Left ventricle myocardium inferior (tissue), 1 donor: ENCODE measurements at places on chromosomes 16 and 17. TPM values are rescaled to one million over a fixed set of nuclear protein-coding genes. Genes with fewer than 3 reads are reported as not detected.

The DNAAF8 gene
- 0.77 TPM for total RNA-seq

The MYH3 gene
- total RNA-seq, result 0.88 TPM

The GAS7 gene
- 87.6 TPM for total RNA-seq

The ACSM2A gene
- not detected for total RNA-seq

The KRTAP2-2 gene
- not detected for total RNA-seq

The MT4 gene
- not detected for total RNA-seq

The GDE1 gene
- 126 TPM for total RNA-seq

The KRT28 gene
- total RNA-seq, result not detected

The KIF1C gene
- total RNA-seq, result 686 TPM

The ITGAE gene
- total RNA-seq, result 19.6 TPM

The TMEM97 gene
- total RNA-seq, result 2.1 TPM

The GLP2R gene
- total RNA-seq, result not detected

The DOK4 gene
- 10.0 TPM for total RNA-seq

The OSBPL7 gene
- 4.4 TPM for total RNA-seq

The PRAC2 gene
- total RNA-seq, result not detected

The CETP gene
- 0.16 TPM for total RNA-seq

The EME1 gene
- 0.74 TPM for total RNA-seq

The CCL3 gene
- not detected for total RNA-seq

The TBC1D3K gene
- total RNA-seq, result not detected

The KRT40 gene
- total RNA-seq, result not detected

The CFAP97D1 gene
- 0.05 TPM for total RNA-seq

The NSRP1 gene
- total RNA-seq, result 26.9 TPM

The POLR2A gene
- 38.7 TPM for total RNA-seq

The MYH8 gene
- total RNA-seq, result not detected

The ZFP3 gene
- total RNA-seq, result 11.0 TPM

The CHRNB1 gene
- total RNA-seq, result 8.7 TPM

The GPRC5B gene
- total RNA-seq, result 82.3 TPM

The UMOD gene
- not detected for total RNA-seq

The RIPOR1 gene
- total RNA-seq, result 79.7 TPM

The PPM1D gene
- total RNA-seq, result 6.8 TPM

The PTX4 gene
- not detected for total RNA-seq

The SLC38A8 gene
- not detected for total RNA-seq

The PROCA1 gene
- total RNA-seq, result 1.3 TPM

The KRT9 gene
- not detected for total RNA-seq

The DRC3 gene
- 1.7 TPM for total RNA-seq

The LRRC36 gene
- total RNA-seq, result not detected

The GLYR1 gene
- 86.7 TPM for total RNA-seq

The HS3ST6 gene
- not detected for total RNA-seq

The CDH11 gene
- 20.9 TPM for total RNA-seq

The TEDC2 gene
- total RNA-seq, result 1.3 TPM

The PSMC3IP gene
- total RNA-seq, result 2.5 TPM

The KIF2B gene
- total RNA-seq, result not detected

The TOM1L1 gene
- total RNA-seq, result 9.0 TPM

The KRT14 gene
- not detected for total RNA-seq

The PDF gene
- total RNA-seq, result 6.0 TPM

The SHBG gene
- total RNA-seq, result 0.74 TPM

The PABPN1L gene
- not detected for total RNA-seq

The TLCD1 gene
- total RNA-seq, result 3.1 TPM

The MEFV gene
- total RNA-seq, result 0.49 TPM

The GRIN2C gene
- 0.52 TPM for total RNA-seq

The KRTAP4-6 gene
- total RNA-seq, result not detected

The OR1F1 gene
- total RNA-seq, result not detected

The AXIN2 gene
- 21.0 TPM for total RNA-seq

The IL17C gene
- total RNA-seq, result not detected

The C16orf74 gene
- total RNA-seq, result 2.3 TPM

The TMEM235 gene
- not detected for total RNA-seq

The ZCCHC14 gene
- 15.9 TPM for total RNA-seq

The CRYM gene
- 147 TPM for total RNA-seq
